Naive thymus-derived CD8-positive, alpha-beta T cell (primary cell): ENCODE measurements at places on chromosomes 4 and X. TPM values are rescaled to one million over a fixed set of nuclear protein-coding genes. Genes with fewer than 3 reads are reported as not detected.

GRCh38 chrX:110321081-110321480 is 3.2 kb upstream of the AMMECR1 start:
- DNase-seq: no peak

Gene WNK3
- 0.26 TPM for polyA plus RNA-seq

DNA sequence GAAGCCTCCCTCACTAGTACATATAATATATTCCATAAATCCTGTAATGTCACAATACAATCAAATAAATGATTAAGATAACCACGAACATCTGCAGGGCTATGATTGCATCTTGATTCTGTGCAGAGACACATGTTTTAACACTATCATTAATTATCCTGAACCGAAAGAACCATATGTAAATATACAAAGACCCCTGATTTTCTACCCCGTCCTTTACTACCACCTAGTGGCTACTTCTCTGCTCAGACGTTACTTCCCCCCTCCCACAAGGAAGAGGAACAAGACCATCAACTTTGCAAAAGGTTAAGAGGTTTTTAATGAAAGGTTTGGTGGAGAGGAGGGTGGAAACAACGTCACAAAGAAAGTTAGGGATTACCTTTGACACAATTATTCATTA is 134.0 kb downstream of the COL4A6 start:
- no peak for DNase-seq

GRCh38 chrX:16825264-16826035 is 39.2 kb downstream of the TXLNG start:
- no peak for DNase-seq

- no peak for DNase-seq
Measured at GRCh38 chr4:136751556-136751955, 780.7 kb downstream of the PCDH18 start.

DNA sequence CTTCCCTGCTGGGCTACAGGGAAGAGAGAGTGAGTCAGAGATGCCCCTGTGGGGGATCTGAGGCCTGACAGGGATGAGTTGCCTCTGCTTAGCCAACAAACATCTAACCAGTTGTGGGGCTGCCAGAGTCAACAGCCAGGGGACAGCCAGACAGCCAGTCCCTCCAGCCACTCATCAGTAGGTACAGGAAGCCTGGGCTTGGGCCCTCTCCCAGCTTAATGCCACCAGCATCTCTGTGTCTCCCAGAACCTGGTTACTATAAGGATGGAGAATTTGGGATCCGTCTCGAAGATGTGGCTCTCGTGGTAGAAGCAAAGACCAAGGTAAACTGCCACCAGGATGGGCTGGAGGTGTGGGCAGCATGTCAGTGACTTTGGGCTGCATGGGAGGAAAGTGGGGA is 17.3 kb upstream of the SASH3 start:
- DNase-seq: no peak

DNA sequence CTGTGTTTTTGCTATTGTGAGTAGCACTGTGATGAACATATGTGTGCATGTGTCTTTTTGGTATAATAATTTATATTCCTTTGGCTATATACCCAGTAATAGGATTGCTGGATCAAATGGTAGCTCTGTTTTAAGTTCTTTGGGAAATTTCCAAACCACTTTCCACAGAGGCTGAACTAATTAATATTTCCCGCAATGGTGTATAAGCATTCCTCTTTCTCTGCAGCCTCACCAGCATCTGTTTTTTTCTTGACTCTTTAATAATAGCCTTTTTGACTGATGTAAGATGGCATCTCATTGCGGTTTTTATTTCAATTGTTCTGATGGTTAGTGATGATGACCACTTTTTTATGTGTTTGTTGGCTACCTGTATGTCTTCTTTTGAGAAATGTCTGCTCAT is 247.7 kb upstream of the NDST3 start:
- no peak for DNase-seq

GRCh38 chr4:66972087-66972486 is 573.2 kb downstream of the CENPC start:
- DNase-seq: no peak

Gene NBDY
- polyA plus RNA-seq: 91.9 TPM

Gene FAM184B
- 0.13 TPM for polyA plus RNA-seq

DNA sequence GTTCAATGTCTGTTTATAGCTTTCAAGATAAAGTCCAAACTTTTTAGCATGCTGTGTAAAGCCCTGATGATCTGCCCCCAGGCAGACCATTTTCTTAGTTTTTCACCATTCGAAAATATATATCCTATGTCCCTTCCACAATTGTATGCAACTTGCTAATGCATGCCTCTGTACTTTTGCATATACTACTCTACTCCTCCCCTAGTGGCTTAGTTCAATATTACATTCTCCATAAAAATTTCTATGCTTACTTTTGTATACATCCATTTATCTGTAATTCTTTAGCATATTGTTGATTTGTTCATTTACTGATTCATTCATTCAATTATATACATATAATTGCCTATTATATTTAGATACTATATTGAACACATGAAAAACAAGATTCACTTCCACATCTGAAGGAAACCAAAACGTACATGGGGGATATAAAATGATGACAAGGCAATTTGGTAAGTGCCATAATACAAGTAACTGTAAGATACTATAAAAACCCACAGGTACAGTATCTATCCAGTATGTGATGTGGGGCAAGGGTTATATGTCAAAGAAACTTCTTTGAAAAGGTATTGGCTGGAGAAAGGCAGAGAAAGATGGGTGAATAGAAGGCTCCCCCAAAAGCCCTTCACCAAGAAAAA is 902.5 kb downstream of the FAM133A start:
- DNase-seq: no peak
